ENCODE measurements at places on chromosomes 3 and 15. TPM values are rescaled to one million over a fixed set of nuclear protein-coding genes. Genes with fewer than 3 reads are reported as not detected.
A peak's percentile ranks its signal among the peaks of the same experiment; 100 is the strongest.

DNA sequence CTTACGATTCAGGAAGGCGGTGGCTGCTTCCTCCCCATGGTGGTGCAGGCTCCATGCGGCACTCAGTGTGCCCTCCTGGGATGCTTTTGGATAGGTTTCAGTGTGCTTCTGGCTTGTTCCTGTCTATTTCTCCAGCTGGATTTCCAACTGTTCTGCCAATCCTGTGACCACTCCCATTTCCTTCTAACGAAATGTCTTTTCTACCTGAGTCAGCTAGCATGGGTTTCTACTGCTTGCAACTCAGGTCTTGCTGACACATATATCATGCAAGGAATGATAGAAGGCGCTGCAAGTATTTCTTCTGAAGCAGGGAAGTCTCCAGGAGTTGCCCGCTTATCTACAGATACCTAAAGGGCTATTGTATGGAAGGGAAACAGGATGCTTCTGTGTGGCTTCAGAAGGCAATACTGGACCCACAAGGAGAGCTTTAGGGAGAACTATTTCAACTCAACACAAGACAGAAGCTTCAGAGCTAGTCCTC lies 244.4 kb downstream of the OPA1 start:
- no peaks in the 10 kb centered on the region for H3K4me1 ChIP-seq
- no peaks in the 10 kb centered on the region for H3K36me3 ChIP-seq
- H3K27me3 ChIP-seq: peaks cover 23% of the 10 kb centered on the region
- no peak overlapping the region for H3K27ac ChIP-seq
- no peak for DNase-seq
- no peak overlapping the region for H3K4me3 ChIP-seq

DNA sequence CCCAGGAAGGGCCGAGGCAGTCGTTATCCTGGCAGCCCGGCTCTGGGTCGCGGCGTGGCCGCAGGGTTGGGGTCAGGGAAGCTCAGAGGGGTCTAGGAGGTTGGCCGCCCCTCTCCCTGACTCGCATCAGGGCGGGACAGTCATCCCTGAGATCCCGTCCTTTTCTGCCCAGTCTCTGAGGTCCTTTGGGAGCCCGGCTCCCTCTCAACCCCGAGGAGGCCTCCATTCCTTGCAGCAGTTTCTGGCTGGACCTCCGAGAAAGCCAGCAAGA lies 495 bp downstream of the HYAL2 start:
- peak overlapping the region; percentile 31 for H3K4me3 ChIP-seq
- H3K27me3 ChIP-seq: no peaks in the 10 kb centered on the region
- H3K36me3 ChIP-seq: peaks cover 10% of the 10 kb centered on the region
- peaks cover 60% of the 10 kb centered on the region for H3K4me1 ChIP-seq
- peak overlapping the region; percentile 99 for H3K27ac ChIP-seq

The DNAJC19 gene
- 43.4 TPM for total RNA-seq

The GRIP2 gene
- not detected for total RNA-seq

GRCh38 chr3:128794770-128795649 lies 69.0 kb downstream of the RAB7A start:
- H3K36me3 ChIP-seq: peaks cover 21% of the 10 kb centered on the region
- no peaks in the 10 kb centered on the region for H3K27me3 ChIP-seq
- DNase-seq: peak; percentile 67
- no peak overlapping the region for H3K27ac ChIP-seq
- peaks cover 15% of the 10 kb centered on the region for H3K4me1 ChIP-seq
- H3K4me3 ChIP-seq: no peak overlapping the region

DNA sequence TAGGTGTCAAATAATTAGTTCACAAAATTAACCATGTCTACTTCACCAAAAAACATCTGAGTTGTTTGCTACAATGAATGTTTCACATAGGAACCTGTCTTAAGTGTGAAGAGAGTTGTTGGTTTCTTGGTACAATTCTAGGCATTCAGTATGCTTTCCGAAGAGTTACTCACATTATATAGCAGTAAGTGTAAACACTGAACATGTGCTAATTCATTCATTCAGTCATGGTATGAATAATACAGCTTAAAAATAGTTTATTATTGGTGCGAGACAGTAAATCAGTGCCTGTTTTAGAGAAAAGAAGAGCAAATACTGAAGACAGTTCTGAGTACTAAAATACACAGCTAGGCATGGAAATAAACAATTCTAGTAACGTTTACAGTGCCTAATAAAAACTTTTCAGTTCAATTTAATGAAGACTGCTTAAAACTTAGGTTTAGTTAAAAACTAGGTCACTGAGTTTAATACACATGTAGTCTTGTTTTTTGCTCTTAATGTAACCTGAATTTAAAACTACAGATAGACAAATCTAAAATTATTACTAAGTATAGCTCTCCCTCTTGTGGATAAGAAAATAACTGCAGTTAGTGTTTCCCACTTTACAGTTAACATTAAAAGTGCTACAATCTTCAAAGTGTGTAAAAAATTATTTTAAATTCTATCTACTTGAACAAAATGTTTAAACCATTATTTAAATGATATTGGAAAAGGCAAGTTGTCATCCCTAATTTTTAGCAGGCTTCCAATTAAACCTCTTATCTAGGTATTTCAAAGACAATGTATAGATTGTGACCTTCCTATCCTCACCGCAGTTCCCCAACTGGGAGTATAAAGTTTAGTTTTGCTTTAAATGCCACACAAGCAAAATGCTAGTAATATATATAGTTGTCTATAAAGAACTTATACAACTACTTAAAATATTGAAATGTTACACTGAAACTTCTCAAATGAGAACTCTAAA lies 20.1 kb upstream of the ZCWPW2 start:
- no peak overlapping the region for H3K4me3 ChIP-seq
- H3K4me1 ChIP-seq: no peaks in the 10 kb centered on the region
- DNase-seq: peak; percentile 48
- peaks cover 2% of the 10 kb centered on the region for H3K36me3 ChIP-seq

The NPTN gene
- total RNA-seq: 77.4 TPM

GRCh38 chr3:179750720-179751328 lies 98.0 kb downstream of the USP13 start:
- no peak overlapping the region for H3K27ac ChIP-seq
- peak; percentile 43 for DNase-seq
- H3K36me3 ChIP-seq: peaks cover 4% of the 10 kb centered on the region
- H3K4me3 ChIP-seq: no peak overlapping the region
- H3K27me3 ChIP-seq: no peaks in the 10 kb centered on the region

DNA sequence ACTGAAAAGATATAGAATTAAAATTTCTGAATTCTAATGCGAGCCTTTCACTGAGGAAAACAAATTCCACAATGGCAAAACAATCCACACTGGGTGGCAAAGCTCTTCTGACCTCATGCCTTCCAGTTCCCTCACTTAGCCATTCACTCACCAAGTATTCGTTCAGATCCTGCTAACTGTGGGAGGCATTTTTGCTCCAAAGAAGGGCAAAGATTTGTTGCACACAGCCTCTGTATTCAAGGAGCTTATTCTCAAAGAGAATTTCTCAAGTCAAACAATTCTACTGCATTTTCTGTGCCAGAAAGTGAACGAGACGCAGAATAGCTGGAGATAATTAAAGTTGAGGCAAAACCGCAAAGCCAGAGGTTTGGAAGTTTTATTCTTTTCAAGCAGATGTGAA lies 77.3 kb downstream of the CPNE4 start:
- H3K36me3 ChIP-seq: no peaks in the 10 kb centered on the region
- DNase-seq: no peak
- no peak overlapping the region for H3K4me3 ChIP-seq
- H3K27me3 ChIP-seq: no peaks in the 10 kb centered on the region
- no peaks in the 10 kb centered on the region for H3K4me1 ChIP-seq

- H3K4me3 ChIP-seq: no peak overlapping the region
- no peaks in the 10 kb centered on the region for H3K36me3 ChIP-seq
- DNase-seq: no peak
- H3K27ac ChIP-seq: no peak overlapping the region
- H3K27me3 ChIP-seq: no peaks in the 10 kb centered on the region
- H3K4me1 ChIP-seq: peaks cover 3% of the 10 kb centered on the region
Measured at GRCh38 chr15:57665939-57666338, 40.6 kb upstream of the POLR2M start.

DNA sequence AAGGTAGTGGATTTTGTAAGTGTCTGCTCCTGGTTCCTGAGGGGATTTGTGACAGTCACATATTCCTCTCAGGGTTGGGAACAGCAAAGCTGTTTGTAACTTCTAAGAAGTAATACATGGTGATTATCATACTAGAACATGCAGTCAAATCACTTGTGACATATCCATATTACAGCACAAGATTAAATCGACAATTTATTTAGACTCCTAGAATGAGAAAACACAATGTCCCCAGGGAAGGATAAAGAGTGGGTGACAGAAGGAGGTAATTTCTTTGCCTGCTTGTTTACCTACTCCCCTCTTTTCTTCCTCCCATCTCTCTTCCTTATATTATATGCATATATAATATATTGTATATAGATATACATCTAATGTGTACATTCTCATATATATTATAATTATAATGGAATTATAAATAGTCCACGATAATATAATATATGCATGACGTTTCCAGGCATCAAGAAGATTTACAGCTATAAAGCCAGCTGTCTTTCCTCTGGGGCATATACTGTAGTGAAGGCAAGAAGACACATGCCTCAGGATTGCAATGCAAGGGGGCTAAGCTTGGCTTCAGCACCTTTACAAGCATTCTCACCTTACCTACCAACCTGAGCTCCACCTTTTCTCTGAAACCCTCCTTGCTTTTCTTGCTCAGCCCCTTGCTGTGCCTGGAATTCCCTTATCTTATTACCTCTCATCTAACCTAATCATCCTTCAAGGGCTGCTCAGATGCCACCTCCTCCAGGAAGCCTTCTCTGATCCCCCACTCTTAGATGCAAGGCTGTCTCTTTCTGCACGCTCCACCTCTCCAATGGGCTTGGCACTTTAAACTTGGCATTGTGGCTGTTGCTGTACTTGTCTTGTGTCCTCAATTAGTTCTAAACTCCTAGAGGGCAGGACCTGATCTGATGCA lies 73.1 kb upstream of the PIAS1 start:
- no peaks in the 10 kb centered on the region for H3K36me3 ChIP-seq
- H3K4me1 ChIP-seq: no peaks in the 10 kb centered on the region
- H3K27ac ChIP-seq: no peak overlapping the region
- peaks cover 3% of the 10 kb centered on the region for H3K27me3 ChIP-seq

The UQCC5 gene
- total RNA-seq: 22.6 TPM

DNA sequence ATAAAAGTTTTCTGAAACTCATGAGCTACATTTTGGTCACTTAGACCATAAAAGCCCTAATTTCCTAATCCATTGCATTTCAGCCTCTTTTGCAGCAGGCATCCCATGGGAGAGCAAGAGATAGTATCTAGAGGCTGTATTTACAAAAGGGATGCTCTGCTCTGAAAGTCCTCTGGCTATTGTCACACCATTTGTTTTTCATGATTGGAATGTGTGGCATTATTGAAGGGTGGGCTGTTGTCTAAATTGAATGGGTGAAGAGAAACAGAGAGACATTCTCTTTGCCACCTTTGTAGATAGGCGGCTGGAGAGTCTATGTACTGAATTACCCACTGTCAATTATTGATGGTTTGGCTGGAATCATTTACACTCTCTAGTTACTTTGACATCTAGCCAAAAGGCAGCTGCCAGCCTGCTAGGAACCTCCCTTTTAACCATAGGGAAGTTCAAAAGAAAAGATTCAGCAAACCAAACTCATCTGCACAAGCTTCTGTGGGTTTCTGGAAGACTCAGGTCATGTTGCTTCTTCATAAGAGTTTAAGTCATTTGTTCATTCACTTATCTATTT lies 89.8 kb upstream of the RARB start:
- no peaks in the 10 kb centered on the region for H3K4me1 ChIP-seq
- H3K4me3 ChIP-seq: no peak overlapping the region

The PTX3 gene
- 172 TPM for total RNA-seq

DNA sequence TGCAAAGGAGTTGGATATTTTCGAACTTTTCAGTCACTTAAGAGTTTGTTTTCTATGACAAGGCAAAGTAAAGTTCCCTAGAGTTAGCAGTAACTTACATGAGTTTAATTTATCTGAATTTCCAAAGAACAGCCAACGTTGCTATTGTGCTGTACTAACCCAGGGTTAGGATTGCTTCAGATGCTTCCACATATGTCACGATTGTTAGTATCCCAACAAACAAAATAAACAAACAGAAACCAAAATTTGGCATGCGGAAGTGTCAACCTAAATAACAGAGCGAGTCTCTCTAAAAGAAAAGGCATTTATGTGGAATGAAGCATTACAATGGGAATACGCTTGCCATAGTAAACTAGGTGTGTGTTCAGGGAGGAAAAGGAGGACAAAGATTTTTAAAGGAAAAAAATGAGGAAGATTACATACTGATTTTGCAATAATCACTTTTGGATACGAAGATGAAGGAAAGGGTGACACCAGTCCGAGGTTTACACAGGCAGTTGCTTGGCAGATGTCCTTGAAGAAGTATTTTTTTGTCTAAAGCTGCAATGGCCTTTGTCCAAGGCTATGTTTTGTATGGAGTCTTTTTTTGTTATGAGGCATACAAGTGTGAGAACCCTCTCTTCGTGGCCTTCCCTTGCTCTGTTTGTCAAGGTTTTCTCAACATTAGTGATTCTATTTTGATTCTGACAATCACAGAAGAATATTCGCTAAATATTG lies 267.9 kb downstream of the GABRG3 start:
- no peak overlapping the region for H3K27ac ChIP-seq
- no peak overlapping the region for H3K4me3 ChIP-seq
- H3K27me3 ChIP-seq: no peaks in the 10 kb centered on the region
- DNase-seq: no peak
- H3K4me1 ChIP-seq: no peaks in the 10 kb centered on the region

The CRYGS gene
- 3.8 TPM for total RNA-seq

The NTRK3 gene
- total RNA-seq: not detected

The LARP6 gene
- 16.9 TPM for total RNA-seq

DNA sequence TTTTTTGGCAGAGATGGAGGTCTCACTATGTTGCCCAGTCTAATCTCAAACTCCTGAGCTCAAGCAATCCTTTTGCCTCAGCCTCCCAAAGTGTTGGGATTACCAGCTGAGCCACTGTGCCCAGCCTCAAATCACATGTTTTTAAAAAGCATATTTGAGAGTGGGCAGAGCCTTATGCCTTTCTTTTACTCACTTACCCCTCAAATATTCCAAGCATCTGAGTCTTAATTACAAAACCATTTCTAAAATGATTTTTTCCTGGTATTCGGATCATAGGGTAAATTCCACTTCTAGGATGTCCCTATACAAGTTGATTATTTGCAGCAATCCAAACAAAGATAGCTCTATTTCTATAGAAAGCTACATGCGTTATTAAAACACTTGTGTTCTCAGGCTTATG lies 106.1 kb downstream of the RFTN1 start:
- DNase-seq: no peak
- H3K4me1 ChIP-seq: no peaks in the 10 kb centered on the region
- H3K27ac ChIP-seq: no peak overlapping the region

The C3orf85 gene
- not detected for total RNA-seq

DNA sequence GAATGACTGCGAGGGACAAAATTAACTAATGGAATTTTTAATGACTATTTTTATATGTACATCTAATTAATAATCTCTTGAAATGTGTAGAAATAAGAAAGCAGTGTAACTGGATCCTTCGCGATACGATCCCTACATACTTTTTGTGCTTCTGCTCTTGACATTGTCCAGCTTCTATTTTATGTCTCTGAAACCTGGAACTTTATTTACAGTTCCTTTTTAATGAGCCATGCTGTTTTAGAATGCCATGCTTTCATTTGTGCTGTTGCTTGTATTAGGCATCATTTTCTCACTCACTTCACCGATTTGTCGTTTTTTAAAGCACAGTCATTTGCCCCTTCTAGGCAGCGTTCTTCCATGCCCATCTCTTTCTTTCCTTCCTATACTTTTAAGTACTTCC lies 301.3 kb downstream of the EDEM1 start:
- no peaks in the 10 kb centered on the region for H3K4me1 ChIP-seq
- no peaks in the 10 kb centered on the region for H3K27me3 ChIP-seq
- H3K36me3 ChIP-seq: no peaks in the 10 kb centered on the region
- no peak overlapping the region for H3K4me3 ChIP-seq

- no peaks in the 10 kb centered on the region for H3K4me1 ChIP-seq
- no peaks in the 10 kb centered on the region for H3K36me3 ChIP-seq
- no peak for DNase-seq
- H3K27ac ChIP-seq: no peak overlapping the region
- H3K4me3 ChIP-seq: peak overlapping the region; percentile 9
- no peaks in the 10 kb centered on the region for H3K27me3 ChIP-seq
Measured at GRCh38 chr15:40511093-40511471, 40.3 kb downstream of the CHST14 start.
